ENCODE measurements at places on chromosomes 6 and 20.
A peak's percentile ranks its signal among the peaks of the same experiment; 100 is the strongest.

DNA sequence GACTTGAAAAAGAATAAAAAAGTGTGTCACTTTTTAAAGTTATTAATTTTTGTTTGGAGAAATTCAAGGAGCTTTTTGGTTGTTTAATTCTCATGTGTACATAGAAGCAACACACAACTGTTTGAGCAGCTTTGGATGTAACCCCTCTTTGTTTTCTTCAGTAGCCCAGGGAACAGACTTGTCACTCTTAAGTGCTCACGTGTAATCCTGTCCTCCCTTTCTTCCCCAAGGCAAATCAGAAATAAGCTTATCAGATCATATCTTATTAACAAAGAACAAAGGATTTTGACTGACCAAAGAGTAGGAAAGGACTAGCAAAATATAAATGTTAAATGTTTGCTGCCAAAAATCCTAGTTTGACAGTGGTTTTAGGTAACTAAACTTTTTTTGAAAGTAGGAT, 7.3 kb upstream of the FLRT3 start:
- DNase-seq: no peak

DNA sequence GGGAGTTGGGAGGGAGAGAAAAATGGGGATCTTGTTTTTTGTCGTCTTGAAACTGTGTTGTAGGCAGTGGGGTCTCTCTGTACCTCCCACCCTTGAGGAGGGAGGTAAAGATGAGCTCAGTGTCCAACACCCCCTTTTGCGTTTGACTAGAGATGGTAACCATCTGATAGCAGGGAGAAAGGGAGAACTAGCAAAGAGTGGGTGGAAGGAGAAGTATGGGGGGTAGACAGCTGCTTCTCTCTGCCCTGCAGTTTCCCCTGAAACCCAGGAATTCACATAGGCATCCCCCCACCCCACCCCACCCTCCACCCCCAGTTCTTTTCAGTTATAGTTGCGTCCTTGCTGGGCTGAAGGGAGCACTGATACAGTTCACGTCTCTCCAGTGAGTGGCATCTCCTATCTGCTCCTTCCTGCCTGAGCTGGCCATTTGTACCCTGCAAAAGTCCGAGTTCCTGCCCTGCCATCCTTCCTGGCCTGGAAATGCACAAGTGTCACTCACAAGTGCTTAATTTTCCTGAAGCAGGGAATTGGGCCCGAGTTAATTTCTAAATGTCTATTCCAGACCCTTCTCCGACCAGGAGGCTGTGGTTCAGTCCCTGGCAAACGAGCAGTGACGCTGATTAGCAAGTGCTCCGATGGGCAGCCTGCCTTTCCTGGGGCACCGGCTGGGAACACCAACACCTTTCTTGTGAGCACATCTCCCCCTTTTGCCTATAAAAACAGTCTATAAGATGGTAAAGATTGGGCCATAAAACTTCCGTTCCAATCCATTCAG, 1.5 kb downstream of the SIRPA start:
- no peak for DNase-seq

DNA sequence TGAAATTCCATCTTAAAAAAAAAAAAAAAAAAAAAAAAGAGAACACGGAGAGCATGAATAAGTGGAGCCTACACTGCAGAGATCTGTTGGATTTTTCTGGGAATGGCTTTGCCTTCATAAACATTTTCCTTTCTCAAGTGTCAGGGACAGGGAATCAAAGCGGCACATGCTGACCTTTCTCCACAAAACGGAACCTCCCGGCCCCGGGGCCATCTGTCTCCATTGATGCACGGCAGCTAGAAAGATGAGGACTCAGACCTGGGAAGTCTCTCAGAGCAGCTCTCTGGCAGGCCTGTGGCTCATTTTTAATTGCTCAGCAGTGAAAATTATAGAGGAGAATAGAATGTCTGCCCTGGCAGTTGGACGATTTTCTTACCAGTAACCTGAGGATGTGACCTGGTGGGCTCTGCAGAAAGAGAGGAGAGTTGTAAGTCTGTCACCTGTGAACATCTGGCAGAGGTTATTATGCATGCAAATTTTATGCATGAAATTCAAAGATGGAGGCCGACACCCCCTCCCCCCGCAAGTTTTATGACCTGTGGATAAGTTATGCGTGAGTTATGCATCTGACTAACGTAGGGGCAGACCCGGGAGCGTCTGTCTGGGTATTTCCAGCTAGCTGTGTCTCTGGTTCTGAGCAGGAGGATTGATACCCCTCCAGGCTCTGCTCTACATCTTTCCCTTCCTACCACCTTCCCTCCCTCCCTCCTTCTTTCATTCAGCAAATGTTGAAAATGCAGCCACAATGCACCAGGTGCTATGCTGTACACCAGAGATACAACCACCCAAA, 352.5 kb downstream of the CDH26 start:
- DNase-seq: no peak

DNA sequence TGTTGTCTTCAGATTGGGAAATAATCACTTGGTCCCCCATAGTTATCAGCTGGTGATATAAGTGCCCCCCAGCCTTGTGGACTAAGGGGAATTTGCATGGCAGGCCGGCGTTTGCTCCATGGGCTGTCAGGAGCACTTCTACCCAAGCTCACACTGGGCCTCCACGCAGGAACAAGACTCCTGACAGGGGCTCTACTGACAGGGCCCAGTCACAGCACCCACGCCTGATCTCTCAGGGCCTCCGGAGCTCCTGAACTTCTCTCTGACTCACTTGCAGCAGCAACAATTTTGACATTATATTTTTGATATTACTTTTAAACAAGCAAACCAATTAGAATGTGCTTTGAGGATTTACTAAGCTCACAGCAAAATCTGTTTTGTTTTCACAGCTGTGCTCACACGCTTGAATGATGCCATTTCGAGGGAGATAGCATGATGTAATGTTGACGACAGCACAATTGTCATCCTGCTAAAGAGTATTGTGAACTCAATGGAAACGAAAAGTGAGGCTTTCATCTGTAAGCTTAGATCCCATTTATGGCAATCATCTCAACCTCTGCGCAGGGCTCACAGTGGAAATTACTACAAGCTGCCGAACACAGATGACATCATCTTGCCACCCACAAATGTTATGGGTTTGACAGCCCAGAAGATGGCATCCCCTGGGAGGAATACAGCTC, 28.7 kb upstream of the TXNDC5 start:
- no peak for DNase-seq

DNA sequence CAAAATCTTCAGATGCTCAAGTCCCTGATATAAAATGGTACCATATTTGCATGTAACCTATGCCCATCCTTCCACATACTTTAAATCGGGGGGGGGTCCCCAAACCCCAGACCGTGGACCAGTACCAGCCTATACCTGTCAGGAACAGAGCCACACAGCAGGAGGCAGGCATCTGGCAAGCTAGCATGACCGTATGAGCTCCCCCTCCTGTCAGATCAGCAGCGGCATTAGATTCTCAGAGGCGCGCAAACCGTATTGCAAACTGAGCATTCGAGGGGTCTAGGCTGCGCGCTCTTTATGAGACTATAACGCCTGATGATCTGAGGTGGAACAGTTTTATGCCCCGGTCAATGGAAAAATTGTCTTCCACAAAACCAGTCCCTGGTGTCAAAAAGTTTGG, 30.7 kb downstream of the FGD2 start:
- no peak for DNase-seq

DNA sequence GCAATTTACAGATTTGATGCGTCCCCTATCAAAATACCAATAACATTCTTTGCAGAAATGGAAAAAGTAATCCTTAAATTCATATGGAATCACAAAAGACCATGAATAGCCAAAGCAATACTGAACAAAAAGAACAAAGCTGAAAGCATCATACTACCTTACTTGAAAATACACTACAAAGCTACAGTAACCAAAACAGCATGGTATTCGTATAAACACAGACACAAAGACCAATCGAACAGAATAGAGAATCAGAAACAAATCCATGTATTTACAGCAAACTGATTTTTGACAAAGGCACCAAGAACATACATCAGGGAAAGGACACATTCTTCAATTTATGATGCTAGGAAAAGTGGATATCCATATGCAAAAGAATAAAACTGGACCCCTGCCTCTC, 206.5 kb upstream of the PDE10A start:
- DNase-seq: no peak

DNA sequence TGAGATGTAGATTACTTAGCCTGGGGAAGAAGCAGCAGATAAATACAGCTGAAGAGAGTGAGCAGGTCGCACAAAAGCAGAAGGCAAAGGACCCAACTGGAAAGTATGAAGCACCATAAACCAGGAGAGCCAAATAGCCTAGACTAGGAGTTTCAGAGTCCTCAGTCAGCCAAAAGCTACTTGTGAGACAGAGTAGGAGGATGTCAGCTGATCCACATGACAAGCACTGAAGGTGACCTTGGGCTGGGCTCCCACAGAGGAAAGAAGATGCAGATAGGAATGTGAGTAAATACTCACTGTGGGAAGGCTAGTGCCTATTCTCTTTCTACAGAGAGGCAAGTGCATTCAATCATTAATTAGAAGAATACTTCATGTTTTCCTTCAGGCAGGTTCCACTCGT, 274.0 kb upstream of the POU3F2 start:
- no peak for DNase-seq

- no peak for DNase-seq
Observed at GRCh38 chr6:12439296-12439695, 149.1 kb downstream of the EDN1 start.

DNA sequence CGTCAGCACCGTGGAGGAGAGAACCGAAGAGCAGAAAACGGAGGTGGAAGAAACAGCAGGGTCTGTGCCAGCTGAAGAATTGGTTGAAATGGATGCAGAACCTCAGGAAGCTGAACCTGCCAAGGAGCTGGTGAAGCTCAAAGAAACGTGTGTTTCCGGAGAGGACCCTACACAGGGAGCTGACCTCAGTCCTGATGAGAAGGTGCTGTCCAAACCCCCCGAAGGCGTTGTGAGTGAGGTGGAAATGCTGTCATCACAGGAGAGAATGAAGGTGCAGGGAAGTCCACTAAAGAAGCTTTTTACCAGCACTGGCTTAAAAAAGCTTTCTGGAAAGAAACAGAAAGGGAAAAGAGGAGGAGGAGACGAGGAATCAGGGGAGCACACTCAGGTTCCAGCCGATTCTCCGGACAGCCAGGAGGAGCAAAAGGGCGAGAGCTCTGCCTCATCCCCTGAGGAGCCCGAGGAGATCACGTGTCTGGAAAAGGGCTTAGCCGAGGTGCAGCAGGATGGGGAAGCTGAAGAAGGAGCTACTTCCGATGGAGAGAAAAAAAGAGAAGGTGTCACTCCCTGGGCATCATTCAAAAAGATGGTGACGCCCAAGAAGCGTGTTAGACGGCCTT, 41.6 kb downstream of the ZBTB2 start:
- no peak for DNase-seq

GRCh38 chr6:152186840-152187239, 379.4 kb downstream of the ESR1 start:
- no peak for DNase-seq

GRCh38 chr6:15364401-15365037, 118.7 kb downstream of the JARID2 start:
- DNase-seq: no peak

DNA sequence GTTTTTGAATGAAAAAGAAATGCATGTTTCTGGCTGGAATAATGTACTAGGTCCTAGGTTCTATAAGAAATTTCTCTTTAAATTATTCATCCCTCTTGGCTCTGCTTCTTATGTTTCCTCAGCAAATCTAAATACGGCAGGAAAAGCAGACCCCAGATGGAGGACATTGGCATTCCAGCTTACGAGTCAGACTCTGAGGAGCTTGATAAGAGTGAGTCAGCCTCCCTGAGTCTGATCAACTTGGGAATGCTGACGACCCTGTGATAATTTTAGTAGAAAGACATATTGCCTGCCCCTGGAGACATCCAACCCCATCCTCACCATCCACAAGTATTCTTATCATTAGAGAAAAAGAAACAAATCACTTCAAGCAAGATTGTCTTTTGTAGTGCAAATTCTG, 509.7 kb upstream of the MARCKS start:
- DNase-seq: no peak

- peak; percentile 43 for DNase-seq
Observed at GRCh38 chr6:142871910-142872331, 73.1 kb downstream of the HIVEP2 start.

- no peak for DNase-seq
Observed at GRCh38 chr6:42449917-42450476, 1.7 kb downstream of the TRERF1 start.
